Left kidney (tissue), 8 donors: ENCODE measurements at places on chromosomes 12 and 14. TPM values are rescaled to one million over a fixed set of nuclear protein-coding genes. Genes with fewer than 3 reads are reported as not detected.

GRCh38 chr12:4037747-4038312 is 164.6 kb upstream of the PARP11 start:
- peak; percentile 53 for DNase-seq

GRCh38 chr14:88599761-88600439 is 37.1 kb downstream of the ZC3H14 start:
- no peak for DNase-seq

DNA sequence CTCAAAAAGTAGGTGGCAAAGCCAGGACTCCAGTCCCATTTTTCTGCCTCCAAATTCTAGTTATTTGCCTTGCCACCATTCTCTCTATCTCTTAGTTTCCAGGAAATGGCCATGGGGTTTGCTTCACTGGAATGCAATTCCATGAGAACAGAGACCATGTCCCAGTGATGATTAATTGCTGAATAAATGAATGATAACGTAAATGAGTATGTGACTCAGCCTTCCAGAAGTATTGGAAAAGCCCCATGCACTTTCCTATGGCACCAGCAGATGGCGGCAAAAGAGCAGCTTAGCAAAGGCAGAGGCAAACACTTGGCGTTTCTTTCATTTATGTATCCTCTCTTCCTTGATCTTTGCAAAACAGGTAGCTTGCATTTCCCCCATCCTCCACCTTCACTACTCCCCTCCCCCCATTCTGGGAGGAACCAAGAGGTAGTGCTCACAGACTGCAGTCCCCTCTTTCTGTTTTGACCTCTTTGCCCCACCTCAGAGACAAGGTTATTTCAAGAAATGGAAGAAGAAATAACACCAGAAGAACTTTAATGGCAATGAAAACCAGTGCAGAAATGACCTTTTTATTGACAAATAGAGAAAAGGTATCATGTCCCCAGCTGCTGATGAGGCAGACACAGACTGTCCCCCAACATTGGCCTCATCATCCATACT is 21.3 kb downstream of the TBX3 start:
- no peak for DNase-seq

- no peak for DNase-seq
These were observed 177.8 kb downstream of the KIF26A start for GRCh38 chr14:104316121-104316722.

DNA sequence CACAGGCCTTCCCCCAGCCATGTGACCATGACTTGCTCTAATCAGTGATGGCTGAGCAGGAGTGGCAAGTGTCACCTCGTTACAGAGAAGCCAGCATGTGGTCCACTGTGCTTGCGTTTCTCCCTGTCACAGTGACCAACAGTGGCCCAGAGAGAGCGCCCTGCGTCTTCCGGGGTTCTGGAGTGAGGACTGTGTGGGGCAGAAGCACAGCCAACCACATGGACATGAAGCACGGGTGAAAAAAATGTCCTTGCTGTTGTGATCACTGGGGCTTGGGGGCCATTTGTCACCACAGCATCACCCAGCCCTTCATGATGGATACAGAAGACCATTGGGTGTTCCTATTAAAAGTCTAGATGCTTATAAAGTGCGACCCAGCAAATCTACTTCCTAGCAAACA is 174.6 kb upstream of the C14orf180 start:
- no peak for DNase-seq

DNA sequence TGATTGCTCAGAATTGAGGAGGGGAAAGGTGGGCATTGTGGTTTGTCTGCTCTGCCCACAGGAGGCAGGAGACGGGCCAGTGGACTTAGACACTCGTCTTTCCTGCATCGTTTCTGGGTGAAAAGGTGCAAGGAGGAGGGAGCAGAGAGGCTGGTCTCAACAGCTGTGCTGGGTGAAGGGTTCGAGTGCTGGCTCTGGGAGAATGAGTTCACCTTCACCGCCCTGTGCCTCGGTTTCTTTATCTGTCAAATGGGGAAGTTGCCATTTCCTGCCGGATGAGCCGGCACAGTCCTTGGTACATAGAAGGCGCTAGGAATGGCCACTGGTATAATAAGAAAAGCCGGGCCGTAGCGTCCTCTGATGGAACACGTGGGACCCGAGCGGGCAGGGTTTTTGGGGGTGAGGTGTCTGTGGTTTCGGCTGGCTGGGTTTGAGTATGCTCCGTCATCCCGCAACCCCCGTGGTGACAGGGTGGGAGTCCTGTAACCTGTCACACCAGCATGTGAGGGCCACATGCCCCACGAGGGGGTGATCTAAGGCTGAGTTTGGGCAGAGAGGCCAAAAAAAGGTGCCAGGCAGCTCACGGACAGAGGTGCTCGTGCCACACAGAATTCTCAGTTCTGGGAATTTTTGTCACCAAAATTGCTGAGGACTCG is 7.3 kb downstream of the BCL7A start:
- DNase-seq: no peak

GRCh38 chr12:70319605-70320004 is 46.5 kb upstream of the KCNMB4 start:
- DNase-seq: no peak

- no peak for DNase-seq
These were observed 66.4 kb downstream of the ITPK1 start for GRCh38 chr14:93049315-93049714.

- DNase-seq: no peak
These were observed 52.9 kb downstream of the ISCA2 start for GRCh38 chr14:74546416-74546815.

DNA sequence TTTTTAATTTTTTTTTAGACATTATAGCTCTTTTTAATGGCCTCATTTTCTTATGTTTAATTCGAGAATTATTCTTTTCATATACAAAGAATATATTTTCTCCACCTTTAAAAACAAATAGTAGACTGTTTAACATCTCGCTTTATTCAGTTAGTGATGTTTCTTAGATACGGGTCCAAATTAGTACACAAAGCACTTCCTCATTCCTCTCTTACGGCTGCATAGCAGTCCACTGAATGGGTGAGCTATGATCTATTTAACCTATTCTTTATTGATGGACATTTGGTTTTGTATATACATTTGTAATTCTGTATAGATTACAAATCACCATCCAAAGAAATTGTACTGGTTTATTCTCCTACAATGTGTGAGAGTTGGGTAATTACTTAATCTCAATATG is 8.3 kb upstream of the GPR162 start:
- no peak for DNase-seq

GRCh38 chr12:62632411-62632918 is 165.8 kb downstream of the MON2 start:
- DNase-seq: peak; percentile 21

GRCh38 chr12:90390947-90391346 is 564.0 kb downstream of the CCER1 start:
- no peak for DNase-seq

The TTC6 gene
- 0.75 TPM for polyA plus RNA-seq

The SERPINA10 gene
- polyA plus RNA-seq: 0.23 TPM

The MMP17 gene
- polyA plus RNA-seq: 0.65 TPM

The CCDC175 gene
- 1.3 TPM for polyA plus RNA-seq

The ASPG gene
- 12.3 TPM for polyA plus RNA-seq

The EIF5 gene
- polyA plus RNA-seq: 267 TPM

The SLCO1B1 gene
- polyA plus RNA-seq: not detected

The TMCC3 gene
- polyA plus RNA-seq: 42.9 TPM
